B cell (primary cell): ENCODE measurements at places on chromosomes 12 and 14. TPM values are rescaled to one million over a fixed set of nuclear protein-coding genes. Genes with fewer than 3 reads are reported as not detected.

- DNase-seq = no peak
These were observed 98.4 kb upstream of the SLC38A2 start for GRCh38 chr12:46470975-46471374.

The CLEC2A gene
- polyA plus RNA-seq = not detected in 2 replicates

DNA sequence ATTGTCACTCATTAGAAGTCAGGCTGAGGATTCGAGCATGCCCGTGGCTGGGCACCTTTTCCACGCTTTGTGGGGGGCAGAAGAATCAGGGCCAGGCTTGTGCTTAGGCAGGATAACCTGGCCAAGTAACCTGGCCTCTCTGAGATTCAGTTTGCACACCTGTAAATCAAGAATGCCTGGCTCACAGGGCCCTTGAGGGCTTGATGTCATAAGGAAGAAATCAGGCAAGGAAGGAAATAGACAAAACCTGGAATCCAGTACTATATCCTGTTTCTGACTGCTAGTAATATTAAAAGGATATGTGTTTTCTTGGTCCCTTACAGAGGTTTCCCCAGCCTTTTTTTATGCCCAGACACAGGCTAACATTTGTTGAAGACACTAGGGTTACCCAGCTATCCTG is 91.9 kb downstream of the SAMD4A start:
- DNase-seq = no peak

The A2M gene
- 0.04 and 0.26 TPM in 2 replicates for polyA plus RNA-seq

DNA sequence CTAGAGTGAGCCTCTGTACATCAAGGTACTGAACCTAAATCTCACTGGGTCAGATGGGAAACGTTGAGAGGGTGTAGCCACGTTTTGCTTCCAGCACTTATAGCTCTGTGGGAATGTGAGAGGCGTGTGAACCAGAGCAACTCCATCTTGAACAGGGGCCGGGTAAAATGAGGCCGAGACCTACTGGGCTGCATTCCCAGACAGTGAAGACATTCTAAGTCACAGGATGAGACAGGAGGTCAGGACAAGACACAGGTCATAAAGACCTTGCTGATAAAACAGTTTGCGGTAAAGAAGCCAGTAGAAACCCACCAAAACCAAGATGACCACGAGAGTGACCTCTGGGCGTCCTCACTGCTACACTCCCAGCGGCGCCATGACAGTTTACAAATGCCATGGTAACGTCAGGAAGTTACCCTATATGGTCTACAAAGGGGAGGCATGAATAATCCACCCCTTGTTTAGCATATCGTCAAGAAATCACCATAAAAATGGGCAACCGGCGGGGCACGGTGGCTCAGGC is 63.4 kb upstream of the NCOR2 start:
- DNase-seq = no peak

The MANSC4 gene
- polyA plus RNA-seq = 0.25 TPM in 1 of 2 replicates, not detected in the other

DNA sequence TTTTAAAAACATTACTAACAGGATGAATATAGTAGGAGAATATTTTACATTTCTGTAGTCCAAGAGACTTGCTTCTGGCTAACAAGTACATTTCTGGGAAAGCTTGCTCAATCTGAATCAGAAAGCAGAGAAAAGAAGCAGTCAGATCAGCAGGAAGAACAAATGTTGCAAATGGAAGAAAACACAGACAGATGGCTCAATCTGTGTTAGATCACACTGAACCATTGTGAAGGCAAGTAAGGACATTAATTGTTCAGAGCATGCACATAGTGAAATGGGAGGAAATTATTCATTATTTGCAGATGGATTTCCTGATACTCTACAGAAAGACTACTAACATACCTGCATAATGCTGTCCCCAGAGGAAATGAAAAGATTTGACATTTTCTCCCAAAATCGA is 65.2 kb upstream of the CNOT2 start:
- DNase-seq = no peak

The SERPINA9 gene
- polyA plus RNA-seq = 0.14 TPM in 1 of 2 replicates, not detected in the other

DNA sequence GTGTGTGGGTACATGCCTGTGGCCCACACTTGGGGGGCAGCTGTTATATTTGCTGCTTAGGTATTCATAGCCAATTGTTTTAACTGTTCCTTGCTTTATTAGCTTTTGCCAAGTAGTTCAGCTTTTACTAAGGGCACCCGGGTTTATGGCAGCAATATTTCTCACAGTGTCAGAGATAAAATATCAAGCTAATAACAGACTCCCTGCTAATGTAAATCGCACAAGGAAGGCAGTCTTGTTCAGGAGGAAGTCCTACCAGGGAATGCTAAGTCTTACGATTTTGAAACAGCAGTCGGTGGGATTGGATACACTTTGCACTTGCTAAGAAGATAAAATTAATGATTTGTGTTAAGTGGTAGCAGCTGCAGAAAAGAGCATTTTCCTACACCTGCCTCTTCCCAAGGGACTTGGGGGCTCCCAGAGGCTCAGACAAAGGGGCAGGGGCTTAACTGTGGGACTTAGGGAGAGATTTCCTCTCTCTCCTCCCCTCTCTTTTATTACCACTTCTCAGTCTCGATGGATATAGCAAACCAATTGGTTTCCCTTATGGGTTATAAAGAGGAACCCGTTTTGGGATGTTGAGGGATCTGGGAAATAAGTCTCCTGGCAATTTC is 175.1 kb downstream of the NRXN3 start:
- DNase-seq = no peak

The SUDS3 gene
- polyA plus RNA-seq = 12.1 and 22.5 TPM in 2 replicates

- no peak for DNase-seq
These were observed 110.7 kb downstream of the SLC38A6 start for GRCh38 chr14:61091657-61092273.

DNA sequence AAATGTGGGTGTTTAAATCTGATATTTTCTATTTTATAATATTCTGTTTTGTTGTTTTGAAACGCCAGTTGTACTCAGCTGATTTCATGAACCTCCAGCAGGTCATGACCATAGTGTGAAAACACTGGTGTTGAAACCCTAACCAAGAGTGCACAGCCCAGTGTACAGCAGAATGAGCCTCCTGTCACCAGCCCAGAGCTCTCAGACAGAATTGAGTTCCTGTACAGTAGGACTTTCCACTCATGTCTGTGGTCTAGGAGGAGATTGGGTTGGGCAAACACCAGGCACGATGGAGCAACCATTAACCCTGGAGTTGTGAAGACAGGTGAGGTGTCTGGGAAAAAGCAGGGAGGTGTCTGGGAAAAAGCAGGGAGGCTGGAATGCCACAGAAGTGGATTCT is 908.8 kb downstream of the VRK1 start:
- no peak for DNase-seq

- no peak for DNase-seq
These were observed 79.1 kb upstream of the ST8SIA1 start for GRCh38 chr12:22413592-22413991.

DNA sequence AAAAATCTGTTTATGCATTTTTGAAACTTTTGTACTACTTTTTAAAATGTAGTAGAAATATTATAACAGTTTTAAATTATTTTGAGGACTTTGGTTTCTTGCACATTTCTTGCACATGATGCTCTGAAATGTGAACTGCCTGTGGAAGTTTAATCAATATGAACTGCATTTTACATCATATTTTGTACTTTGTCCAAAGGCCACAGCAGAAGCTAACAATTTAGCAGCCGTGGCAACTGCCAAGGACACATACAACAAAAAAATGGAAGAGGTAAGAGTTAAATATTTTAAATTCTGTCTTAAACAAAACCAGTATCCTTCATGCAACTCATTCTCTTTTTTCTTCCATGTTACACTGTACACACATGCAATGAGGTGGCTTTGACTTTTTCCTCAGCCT is 45.1 kb downstream of the SAV1 start:
- no peak for DNase-seq

The CDK2 gene
- polyA plus RNA-seq = 10.8 and 21.7 TPM in 2 replicates

DNA sequence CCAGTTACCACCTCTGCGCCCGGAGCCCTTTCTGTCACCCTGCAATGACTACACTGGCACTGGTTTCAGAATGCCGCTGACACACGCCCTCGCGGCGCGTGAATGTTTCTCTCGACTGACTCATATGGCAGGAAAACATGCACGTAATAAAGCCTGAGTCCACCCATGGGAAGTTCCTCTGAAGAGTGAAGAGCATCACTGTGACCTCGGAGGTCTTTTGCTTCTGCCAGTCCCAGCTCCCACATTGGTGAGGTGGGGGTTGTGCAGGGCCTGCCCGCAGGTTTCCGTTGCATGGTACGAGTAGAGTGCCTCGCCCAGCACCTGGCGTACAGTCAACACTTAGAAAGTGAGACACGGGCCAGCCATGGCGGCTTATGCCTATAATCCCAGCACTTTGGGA is 11.1 kb upstream of the SLC6A12 start:
- DNase-seq = no peak

The SMAGP gene
- polyA plus RNA-seq = 15.0 and 21.6 TPM in 2 replicates

- no peak for DNase-seq
These were observed 263.4 kb upstream of the PLEKHG7 start for GRCh38 chr12:92439420-92439805.

DNA sequence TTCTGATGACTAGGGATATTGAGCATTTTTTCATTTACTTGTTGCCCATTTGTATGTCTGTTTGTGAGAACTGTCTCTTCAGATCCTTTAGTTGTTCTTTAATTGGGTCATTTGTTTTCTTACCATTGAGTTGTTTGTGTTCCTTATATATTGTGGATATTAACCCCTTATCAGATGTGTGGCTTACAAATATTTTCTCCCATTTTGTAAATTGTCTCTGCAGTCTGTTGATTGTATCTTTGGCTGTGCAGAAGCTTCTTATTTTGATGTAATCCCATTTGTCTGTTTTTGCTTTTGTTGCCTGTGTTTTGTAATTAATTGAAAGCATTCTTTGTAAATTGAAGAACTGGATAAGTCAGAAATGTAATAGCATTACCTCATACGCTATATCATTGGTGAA is 459.1 kb upstream of the FOXG1 start:
- no peak for DNase-seq

- no peak for DNase-seq
These were observed 54.0 kb downstream of the PTPRB start for GRCh38 chr12:70583251-70583650.

GRCh38 chr14:59154373-59154772 is 34.1 kb upstream of the DAAM1 start:
- DNase-seq = no peak

- DNase-seq = no peak
These were observed 80.6 kb upstream of the STRN3 start for GRCh38 chr14:31106768-31107167.

- no peak for DNase-seq
These were observed 58.5 kb downstream of the PLXNC1 start for GRCh38 chr12:94206886-94207285.

The NFE2 gene
- 0.60 and 0.76 TPM in 2 replicates for polyA plus RNA-seq

GRCh38 chr12:109716512-109717389 is 3.1 kb downstream of the FAM222A start:
- DNase-seq = no peak

GRCh38 chr14:80146941-80147340 is 64.4 kb downstream of the DIO2 start:
- DNase-seq = no peak
